ENCODE measurements at places on chromosomes 1 and 21.
A peak's percentile ranks its signal among the peaks of the same experiment; 100 is the strongest.

DNA sequence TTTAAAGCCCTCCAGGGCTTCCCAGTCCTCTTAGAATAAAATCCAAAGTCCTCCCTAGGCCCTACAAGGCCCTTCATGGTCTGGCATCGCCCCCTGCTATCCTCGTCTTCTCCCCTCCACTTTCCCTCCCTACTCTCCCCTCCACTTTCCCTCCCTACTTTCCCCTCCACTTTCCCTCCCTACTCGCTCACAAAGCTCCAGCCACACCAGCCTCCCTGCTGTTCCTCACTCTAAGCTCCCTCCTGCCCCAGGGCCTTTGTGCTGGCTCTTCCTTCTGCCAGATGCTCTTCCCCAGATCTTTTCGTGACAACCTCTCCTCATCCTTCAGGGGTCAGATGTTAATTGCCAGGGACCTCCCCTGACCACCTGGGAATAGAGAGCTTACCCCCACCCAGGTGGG lies 12.8 kb downstream of the ARHGEF19 start:
- DNase-seq, result no peak

DNA sequence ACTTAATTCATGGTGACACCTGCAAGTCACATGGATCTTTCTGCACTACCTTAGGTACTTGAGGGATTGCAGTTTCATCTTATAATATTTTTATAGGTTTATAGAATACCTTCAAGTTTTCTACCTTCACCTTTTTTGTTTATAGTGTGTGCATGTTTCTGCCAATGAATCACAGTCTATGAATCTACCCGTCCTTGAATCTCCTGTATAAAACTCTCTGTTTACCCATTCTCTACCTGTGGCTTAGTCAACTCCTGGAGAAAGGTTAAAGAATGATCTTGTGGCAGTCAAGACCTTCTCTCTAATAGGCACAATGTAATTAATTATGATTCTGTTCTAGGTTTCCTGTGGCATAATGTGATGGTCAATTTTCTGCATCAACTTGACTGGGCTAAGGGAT lies 3.2 kb upstream of the GSTM2 start:
- DNase-seq, result no peak

DNA sequence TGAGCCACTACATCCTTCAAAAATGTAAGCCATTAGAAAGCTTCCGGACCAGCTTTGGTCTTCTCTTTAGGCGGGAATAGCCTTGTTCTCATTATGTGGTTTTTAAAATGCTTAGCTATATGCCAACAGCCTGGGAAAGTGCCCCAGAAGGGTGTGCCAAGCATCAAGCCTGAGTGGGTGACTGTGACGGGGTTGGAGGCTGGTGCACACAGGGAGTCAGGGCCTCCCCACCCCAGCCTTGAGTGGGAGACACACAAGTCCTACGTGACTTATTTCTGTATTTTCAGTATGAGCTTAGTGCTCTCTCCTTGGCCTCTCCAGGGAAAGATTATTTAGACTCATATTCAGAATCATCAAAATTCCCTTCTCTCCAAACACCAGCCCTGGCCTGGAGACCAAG lies 9.8 kb downstream of the UBASH3A start:
- DNase-seq, result peak; percentile 24

GRCh38 chr1:143619851-143620250 lies 351.9 kb downstream of the FAM72C start:
- DNase-seq, result no peak

DNA sequence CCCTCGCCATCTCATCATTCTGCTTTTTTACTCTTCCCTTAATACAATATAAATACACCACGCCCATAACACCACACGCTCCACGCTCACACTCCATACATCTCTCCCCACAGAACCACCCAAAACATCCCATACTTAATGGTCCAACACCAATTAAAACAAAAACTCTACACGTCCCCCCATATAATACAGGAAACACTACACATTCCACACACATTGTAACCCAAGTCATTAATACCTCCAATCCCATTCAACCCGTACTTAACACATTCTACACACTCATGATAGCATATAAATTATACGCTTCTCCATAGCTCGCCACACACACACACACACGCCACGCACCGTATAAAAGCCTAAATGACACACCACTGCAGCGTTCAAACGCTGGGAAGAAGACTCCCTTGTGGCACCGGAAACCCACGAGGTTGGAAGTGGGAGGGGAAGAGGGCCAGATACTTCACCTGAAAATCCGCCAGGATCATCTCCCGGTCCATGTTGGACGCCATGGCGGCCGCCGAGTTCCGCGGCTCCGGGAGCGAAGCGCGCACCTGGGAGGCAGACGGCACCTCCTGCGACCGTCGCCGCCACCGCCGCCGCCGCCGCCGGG lies 659 bp downstream of the FAF1 start:
- DNase-seq, result peak; percentile 59

- no peak for DNase-seq
Observed at GRCh38 chr1:236084386-236084730, 19.5 kb upstream of the NID1 start.

- DNase-seq, result no peak
Observed at GRCh38 chr1:6003568-6004411, 11.6 kb upstream of the NPHP4 start.
